ENCODE measurements at places on chromosomes 12 and 14.

GRCh38 chr12:6613015-6613775, 6.0 kb upstream of the CHD4 start:
- peak; percentile 95 for DNase-seq

DNA sequence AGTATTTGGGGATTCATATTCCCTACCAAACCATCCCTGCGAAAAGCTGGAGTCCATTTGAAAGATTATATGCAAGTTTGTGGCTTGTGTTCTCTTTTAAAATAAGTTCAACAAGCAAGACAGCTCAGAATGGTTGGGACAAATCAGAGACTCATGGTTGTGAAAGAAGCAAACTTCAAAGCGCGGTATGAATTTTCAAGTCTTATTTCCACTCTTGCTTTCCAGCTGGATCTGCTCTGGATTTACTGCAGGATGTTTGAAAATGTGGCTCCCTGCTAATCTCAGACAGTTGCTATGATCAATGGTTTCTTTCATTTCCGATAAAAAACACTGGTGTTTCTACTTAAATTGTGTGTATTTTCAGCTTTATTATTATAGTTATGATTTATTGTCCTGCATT, 477.5 kb downstream of the RAD51B start:
- DNase-seq = no peak

DNA sequence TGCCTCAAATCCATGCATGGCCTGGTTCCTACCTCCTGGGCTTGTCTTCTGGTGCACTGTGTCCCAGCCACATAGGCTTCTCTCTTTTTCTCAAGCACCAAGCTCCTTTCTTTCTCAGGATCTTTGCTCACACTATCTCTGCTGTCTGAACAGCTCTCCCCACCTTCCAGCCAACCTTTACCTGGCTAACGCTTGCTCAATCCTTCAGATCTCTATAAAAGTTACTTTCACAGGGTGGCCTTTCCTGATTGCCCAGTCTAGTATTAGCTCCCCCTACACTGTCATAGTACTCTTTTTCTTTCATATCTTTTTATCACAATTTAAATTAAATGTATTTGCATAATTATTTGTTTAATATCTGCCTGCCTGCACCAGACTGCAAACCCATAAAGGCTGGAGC, 3.8 kb downstream of the PARP11 start:
- no peak for DNase-seq

GRCh38 chr12:47184813-47185212, 105.1 kb upstream of the AMIGO2 start:
- DNase-seq = no peak

GRCh38 chr12:92848740-92849139, 80.4 kb downstream of the EEA1 start:
- no peak for DNase-seq

DNA sequence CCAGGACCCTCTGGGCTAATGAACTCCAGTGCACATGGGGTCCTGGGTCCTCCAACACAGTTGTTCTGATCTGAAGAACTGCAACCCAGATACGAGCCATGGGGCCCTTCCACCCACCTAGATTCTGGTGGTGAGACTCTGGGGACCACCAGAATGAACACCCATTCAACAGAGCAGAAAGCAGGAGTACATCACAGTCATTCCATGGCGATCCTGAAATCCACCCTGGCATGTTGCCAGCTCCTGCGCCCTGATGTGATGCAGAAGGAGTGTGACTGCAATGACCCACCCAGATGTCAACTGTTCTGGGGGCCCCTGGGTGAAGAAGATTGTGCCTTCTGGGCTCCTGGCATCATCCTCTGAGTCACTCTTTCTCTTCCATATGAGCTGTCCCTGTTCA, 211.6 kb downstream of the KIF26A start:
- DNase-seq = no peak

GRCh38 chr14:77151245-77151644, 9.7 kb upstream of the ZDHHC22 start:
- DNase-seq = no peak

- no peak for DNase-seq
Observed at GRCh38 chr12:42326541-42327226, 717 bp downstream of the PPHLN1 start.

- DNase-seq = no peak
Observed at GRCh38 chr14:72129291-72129690, 197.1 kb downstream of the RGS6 start.

- peak; percentile 1 for DNase-seq
Observed at GRCh38 chr14:54730156-54730961, 163.4 kb downstream of the SAMD4A start.

DNA sequence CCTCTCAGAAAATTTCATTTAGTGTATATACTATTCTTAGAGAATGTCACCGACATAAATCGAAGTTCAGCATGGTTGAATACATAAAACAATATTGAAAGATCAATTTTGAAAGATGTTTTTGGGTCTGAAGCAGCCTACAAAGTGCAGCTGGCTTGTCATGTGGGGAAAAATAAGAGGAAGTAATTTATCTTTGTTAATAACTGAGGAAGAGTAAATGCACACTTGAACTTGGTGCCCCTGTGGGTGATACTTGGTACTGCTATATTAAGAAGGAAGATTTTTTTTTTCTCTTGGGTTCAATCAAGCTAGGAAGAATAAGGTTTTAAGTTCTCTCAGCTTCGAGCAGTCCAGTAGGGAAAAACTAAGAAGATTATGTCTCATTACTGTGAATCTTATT, 661.3 kb downstream of the RPL10L start:
- DNase-seq = no peak

- no peak for DNase-seq
Observed at GRCh38 chr14:85074955-85075354, 455.0 kb upstream of the FLRT2 start.

DNA sequence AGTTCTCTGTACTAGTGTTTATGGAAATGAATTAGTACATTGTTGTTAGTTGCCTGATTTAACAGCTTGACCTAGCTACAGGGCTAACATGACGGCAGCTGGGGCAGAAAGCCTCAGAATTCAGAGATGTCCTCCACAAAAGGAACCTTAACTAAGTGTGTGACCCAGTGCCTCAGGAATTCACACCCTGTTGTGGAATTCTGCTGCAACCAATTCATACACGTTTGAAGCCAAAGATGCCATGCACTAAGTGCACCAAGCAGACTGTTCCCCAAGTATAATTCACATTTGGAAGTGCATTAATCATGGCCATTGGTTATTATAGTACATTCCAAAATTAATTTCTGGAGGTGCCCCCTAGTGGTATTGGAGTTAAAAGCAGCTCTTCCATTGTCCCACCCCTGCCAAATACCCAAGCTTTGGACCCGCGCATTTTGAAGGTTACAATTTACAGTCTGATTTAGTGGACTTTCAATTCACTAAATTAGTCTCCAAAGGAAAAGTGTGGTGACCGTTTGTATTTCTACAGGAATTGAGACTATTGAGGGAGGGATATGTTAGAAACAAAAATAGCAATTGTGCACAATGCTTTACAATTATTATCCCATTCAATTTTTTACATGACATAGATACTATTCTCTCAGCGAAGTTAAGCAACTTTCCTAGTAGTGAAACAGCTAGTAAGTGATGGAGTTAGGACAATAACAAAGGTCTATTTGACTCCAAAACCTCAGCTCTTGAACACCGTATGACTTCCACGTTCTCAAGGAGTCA, 85.9 kb downstream of the PAX9 start:
- no peak for DNase-seq

- no peak for DNase-seq
Observed at GRCh38 chr14:58571769-58572472, 65.8 kb upstream of the DACT1 start.

DNA sequence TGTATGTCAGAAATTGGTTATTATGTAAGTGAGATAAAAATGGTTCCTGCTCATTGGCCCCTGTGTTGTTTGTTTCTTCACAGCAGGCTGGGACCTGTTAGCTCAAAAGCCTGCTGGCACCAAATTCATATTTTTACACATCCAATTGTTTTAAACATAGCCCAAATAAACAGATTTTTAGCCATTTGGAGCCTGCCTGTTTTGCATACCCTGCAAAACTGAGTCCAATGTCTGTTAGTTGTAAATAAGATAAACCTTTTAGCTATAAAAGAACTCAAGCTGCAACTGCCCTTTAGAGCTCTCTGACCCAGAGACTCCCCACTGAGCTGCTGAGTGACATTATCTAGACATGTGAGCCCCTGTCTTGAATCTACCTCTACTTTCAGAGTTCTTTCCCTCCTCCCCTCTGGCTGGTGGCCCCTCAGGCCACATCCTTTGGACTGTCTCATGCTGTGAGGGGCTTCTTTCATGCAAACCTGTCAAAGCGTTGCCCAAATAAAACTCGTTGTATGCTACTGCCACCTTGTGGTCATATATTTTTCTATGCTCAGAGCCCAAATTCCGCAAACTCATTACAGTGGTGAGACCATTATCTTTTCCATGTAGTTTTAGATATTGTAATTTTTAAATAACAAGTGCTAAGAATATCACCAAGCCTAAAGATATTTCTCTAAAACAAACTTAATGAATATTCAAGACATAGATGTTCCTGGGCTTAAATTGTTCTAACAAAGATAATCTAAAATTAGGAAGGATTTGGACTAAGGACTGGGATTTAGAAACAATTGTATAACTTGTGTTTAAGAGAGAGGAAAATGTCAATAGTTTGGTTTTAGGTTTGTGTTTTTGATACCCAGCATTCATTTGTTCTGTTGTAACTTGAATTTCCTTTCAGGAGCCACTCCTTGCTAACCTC, 337.9 kb downstream of the AACS start:
- peak; percentile 11 for DNase-seq

DNA sequence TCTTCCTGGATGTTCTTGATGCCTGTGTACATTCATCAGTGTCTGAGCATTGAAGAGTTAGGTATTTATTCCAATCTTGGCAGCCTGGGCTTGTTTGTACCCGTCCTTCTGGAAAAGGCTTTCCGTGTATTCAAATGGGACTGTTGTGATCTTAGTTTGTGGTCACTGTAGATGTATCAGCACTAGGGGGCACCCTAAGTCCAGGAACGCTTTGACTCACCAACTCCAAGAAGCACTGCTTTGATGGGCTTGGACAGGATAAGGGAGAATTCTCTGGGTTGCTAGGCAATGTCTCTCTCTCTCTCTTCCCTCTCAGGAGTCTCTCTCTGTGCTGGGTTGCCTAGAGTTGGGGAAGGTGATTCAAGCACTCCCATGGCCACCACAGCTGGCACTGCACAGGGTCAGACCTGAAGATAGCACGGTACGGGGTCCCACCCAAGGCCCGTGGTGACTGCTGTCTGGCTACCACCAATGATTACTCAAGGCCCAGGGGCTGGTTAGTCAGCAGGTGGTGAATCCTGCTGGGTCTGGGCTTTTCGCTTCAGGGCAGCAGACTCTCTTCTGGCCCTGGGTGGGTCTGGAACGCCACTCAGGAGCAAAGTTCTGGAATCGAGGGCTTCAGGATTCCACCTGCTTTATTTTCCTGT, 211.1 kb upstream of the RGS6 start:
- no peak for DNase-seq

- DNase-seq = no peak
Observed at GRCh38 chr12:64531665-64532334, 78.5 kb upstream of the RASSF3 start.

DNA sequence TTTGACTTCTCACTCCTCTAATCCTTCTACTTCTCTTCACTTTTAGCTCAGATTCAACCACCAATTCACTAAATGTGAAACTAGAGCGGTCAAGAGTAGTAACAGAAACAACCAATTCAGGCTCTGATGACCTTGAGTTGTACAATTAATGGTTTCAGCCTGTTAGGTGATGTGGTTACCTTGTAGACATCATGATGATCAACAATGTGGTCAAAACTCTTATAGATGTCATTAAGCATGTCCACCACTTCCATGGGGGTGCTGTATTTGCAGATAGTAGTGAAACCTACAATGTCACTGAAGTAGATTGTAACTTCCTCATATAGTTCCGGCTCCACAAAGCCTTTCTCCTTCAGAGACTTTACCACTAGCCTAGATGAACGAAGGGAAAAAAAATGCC, 54.1 kb upstream of the PLBD1 start:
- DNase-seq = peak; percentile 33

All from HL-60 (cell line).